Activated T-helper 1 cell treated with Interleukin-2 at 50 U/mL for 16 hours (primary cell): ENCODE measurements at places on chromosomes 2 and 18.

GRCh38 chr2:26557244-26557925 is 79.5 kb upstream of the OTOF start:
- DNase-seq = no peak

DNA sequence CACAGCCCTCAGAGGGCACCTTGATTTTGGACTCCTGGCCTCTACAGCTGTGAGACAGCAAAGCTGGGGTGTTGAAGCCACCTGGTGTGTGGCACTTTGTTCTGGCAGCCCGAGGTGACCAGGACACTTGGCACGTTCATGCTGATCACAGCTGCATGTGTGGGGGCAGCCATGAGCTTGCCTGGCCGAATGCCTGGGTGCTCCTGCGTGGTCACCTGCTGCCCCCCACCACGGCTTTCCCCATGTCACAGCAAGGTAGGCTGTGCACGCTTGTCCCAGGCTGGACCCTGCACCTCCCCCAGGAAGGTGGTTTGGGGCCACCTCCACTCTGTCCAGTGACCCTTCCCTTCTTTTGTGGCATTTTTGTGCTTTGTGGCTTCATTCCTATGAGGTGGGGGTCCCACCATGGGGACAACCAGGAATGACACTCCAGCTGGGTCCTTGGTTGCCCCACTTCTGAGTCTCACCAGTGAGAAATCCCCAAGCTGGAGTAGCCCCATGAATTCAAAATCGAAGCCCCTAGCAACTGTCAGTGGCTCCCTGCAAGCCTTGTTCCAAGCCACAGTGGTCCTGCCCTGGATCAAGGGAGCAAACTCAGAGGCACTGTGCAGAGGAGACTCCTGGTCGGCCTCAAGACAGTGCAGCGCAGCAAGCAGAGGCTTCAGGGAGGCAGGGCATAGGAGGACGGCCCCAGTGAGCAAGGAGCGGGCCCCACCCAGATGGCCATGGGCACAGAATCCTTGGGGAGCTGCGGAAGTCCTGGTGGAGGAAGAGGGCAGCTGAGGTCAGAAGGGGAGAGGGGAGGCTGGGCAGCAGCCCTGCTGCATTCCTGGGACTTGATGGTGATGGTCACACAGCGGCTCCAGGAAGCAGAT is 121.4 kb upstream of the HS6ST1 start:
- no peak for DNase-seq

- DNase-seq = no peak
Measured at GRCh38 chr2:24818721-24819167, 25.5 kb downstream of the CENPO start.

GRCh38 chr2:74560591-74560990 is 6.1 kb downstream of the DOK1 start:
- DNase-seq = no peak

DNA sequence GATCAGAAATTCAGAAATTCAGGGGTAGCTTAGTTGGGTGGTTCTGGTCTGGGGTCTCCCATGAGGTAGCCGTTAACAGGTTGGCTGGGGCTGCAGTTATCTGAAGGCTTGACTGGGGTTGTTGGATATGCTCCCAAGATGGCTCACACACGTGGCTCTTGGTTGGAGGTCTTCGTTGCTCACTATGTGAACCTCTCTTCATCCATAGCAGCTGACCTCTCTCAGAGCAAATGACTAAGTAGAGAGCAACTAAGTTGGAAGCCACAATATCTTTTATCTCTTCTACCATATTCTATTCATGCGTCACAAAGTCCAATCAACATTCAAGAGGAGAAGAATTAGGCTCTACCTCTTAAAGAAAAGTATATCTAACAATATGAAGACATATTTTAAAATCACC is 38.7 kb upstream of the SERTAD2 start:
- no peak for DNase-seq

GRCh38 chr2:23346029-23346428 is 39.0 kb upstream of the KLHL29 start:
- no peak for DNase-seq

DNA sequence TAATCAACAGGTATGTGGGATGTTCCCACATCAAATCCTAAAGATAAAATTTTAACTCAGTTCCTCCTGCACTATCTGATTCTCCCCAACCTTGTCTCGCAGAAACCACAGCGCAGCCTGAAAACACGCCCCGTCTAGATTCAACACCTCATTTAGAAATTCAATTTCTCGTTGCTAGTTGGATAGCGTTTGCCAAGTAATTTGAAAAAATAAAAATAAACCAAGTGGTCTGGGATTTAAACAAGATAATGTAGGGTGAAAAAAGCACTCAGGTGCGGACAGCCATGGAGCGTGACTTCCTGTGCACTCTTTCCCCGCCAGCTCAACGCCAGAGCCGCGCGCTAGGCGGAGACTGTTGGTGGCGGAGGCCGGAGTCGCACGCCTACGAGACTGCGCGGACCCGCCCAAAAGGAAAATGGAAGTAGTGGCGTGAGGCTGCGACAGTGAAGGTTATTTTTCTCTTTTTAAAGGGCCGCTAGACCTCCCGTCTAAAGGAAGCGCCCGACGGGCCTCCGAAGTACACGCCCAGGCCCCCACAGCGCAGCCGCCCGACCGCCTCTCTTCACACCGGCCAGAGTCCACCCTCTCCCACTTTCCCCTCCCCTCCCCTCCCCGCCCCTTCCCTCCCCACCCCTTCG is 615 bp upstream of the CCNT2 start:
- peak; percentile 81 for DNase-seq

DNA sequence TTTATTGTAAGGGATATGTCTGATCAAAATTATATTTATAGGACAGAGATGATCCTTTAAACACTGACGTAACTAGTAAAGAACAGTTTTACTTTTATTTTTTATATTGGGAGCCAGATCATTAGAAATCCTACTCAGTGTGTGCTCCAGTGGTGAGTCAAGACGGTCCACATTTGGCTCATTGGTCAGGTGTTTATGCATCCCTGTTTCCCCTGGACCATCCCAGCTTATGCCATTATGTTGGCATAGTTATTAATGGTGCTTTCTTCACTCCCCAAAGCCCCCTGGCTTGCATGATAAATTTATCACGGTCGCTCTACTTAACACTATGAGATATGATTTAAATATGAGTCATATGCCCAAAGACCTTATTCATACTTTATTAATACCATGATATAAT is 293.4 kb downstream of the XIRP2 start:
- DNase-seq = no peak

- DNase-seq = no peak
Measured at GRCh38 chr2:82795446-82795845, 1663.6 kb downstream of the SUCLG1 start.

- no peak for DNase-seq
Measured at GRCh38 chr2:21096458-21096857, 27.3 kb upstream of the TDRD15 start.

GRCh38 chr2:128408349-128409305 is 90.0 kb upstream of the HS6ST1 start:
- DNase-seq = no peak
